Endothelial cell of umbilical vein (primary cell): ENCODE measurements at places on chromosomes 4 and X. TPM values are rescaled to one million over a fixed set of nuclear protein-coding genes. Genes with fewer than 3 reads are reported as not detected.

The RPL34 gene
- total RNA-seq: 1,114 and 1,139 TPM in 2 replicates

The NSUN7 gene
- total RNA-seq: 0.18 and 0.20 TPM in 2 replicates

The TEX13C gene
- total RNA-seq: not detected in 2 replicates

The PRDM8 gene
- 0.42 and 0.82 TPM in 2 replicates for total RNA-seq

The ENAM gene
- 0.05 TPM in 1 of 2 replicates, not detected in the other for total RNA-seq

The PAPSS1 gene
- 69.6 and 72.0 TPM in 2 replicates for total RNA-seq

The RASL11B gene
- not detected in 2 replicates for total RNA-seq

The EIF1AX gene
- 89.4 and 94.7 TPM in 2 replicates for total RNA-seq

The TMEM185A gene
- total RNA-seq: 16.9 and 18.0 TPM in 2 replicates

The AWAT1 gene
- total RNA-seq: not detected in 2 replicates

The OPN1MW3 gene
- not detected in 2 replicates for total RNA-seq

The SSX3 gene
- not detected in 2 replicates for total RNA-seq

The CHRNA9 gene
- not detected in 2 replicates for total RNA-seq

The PRRG3 gene
- total RNA-seq: not detected in 2 replicates

The USP17L15 gene
- total RNA-seq: not detected in 2 replicates

The NAT8L gene
- total RNA-seq: 0.11 and 0.12 TPM in 2 replicates

The CT45A3 gene
- not detected in 2 replicates for total RNA-seq

The INTU gene
- total RNA-seq: 4.3 and 5.4 TPM in 2 replicates

The CYTL1 gene
- total RNA-seq: 4.0 and 29.8 TPM in 2 replicates

The PABPC1L2B gene
- total RNA-seq: not detected in 2 replicates

The PCSK1N gene
- 0.44 TPM in 1 of 2 replicates, not detected in the other for total RNA-seq

The NPNT gene
- total RNA-seq: not detected in 2 replicates

The DOK7 gene
- not detected in 2 replicates for total RNA-seq

The RBM47 gene
- not detected in 2 replicates for total RNA-seq

The HS3ST1 gene
- 0.92 and 1.3 TPM in 2 replicates for total RNA-seq

The PDCL2 gene
- total RNA-seq: not detected in 2 replicates

The SULT1E1 gene
- 34.5 and 42.1 TPM in 2 replicates for total RNA-seq

The GALNTL6 gene
- total RNA-seq: not detected in 2 replicates

The VEGFC gene
- total RNA-seq: 34.9 and 47.1 TPM in 2 replicates

The FAM114A1 gene
- total RNA-seq: 99.2 and 101 TPM in 2 replicates

The DDX60 gene
- total RNA-seq: 7.9 and 9.3 TPM in 2 replicates

The KLKB1 gene
- not detected in 2 replicates for total RNA-seq
